Activated CD8-positive, alpha-beta T cell treated with anti-CD3 and anti-CD28 coated beads for 36 hours (primary cell): ENCODE measurements at places on chromosomes 2 and 18.
A peak's percentile ranks its signal among the peaks of the same experiment; 100 is the strongest.

DNA sequence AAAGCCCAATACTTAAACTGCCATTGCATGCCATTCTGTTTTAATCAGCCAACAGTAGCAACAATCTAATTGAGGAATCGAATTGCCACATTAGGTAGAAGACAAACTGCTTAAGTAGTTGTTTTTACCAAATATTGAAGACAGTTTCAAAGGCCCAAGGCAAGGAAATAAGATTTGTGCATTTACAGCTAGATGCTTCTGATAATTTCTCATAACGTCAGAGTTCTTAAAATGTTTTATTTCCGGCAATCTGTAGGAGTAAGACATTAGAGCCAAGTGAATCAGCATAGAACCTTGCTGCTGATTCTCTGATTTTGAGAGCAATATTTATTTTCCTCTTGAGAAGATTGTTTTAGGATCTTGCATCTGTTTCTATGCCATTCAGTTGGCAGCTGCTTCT lies 174.3 kb downstream of the RBM43 start:
- no peak overlapping the region for H3K4me3 ChIP-seq
- no peak for DNase-seq
- no peak overlapping the region for H3K27ac ChIP-seq
- peaks cover 11% of the 10 kb centered on the region for H3K27me3 ChIP-seq
- no peaks in the 10 kb centered on the region for H3K36me3 ChIP-seq

- peaks cover 57% of the 10 kb centered on the region for H3K36me3 ChIP-seq
- H3K4me3 ChIP-seq, result no peak overlapping the region
- peak overlapping the region; percentile 62 for H3K27ac ChIP-seq
- H3K4me1 ChIP-seq, result peaks cover 55% of the 10 kb centered on the region
These were observed 34.7 kb downstream of the NOL10 start for GRCh38 chr2:10655074-10655473.

GRCh38 chr18:58501066-58501896 lies 127.6 kb downstream of the ALPK2 start:
- H3K27ac ChIP-seq, result no peak overlapping the region
- peaks cover 2% of the 10 kb centered on the region for H3K27me3 ChIP-seq
- DNase-seq, result no peak
- H3K36me3 ChIP-seq, result no peaks in the 10 kb centered on the region
- H3K4me3 ChIP-seq, result no peak overlapping the region

DNA sequence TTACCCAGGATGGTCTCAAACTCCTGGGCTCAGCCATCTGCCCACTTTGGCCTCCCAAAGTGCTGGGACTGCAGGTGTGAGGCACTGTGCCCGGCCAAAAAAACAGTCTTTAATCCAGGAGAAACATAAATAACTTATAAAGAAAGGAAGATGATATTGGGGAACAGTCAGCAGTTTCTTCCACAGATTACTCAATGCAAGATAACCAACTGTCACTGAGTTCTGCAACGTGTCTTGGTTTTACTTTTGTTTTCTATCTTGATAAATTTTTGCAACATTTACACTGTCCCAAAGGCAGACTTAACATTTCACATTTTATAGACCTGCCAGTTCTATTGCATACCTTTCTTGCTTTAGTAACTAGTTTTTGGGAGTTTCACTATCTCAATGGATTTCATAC lies 71.1 kb downstream of the ANKRD44 start:
- DNase-seq, result no peak
- H3K4me3 ChIP-seq, result peak overlapping the region; percentile 75
- H3K4me1 ChIP-seq, result peaks cover 84% of the 10 kb centered on the region
- peak overlapping the region; percentile 91 for H3K27ac ChIP-seq
- H3K36me3 ChIP-seq, result peaks cover 27% of the 10 kb centered on the region

DNA sequence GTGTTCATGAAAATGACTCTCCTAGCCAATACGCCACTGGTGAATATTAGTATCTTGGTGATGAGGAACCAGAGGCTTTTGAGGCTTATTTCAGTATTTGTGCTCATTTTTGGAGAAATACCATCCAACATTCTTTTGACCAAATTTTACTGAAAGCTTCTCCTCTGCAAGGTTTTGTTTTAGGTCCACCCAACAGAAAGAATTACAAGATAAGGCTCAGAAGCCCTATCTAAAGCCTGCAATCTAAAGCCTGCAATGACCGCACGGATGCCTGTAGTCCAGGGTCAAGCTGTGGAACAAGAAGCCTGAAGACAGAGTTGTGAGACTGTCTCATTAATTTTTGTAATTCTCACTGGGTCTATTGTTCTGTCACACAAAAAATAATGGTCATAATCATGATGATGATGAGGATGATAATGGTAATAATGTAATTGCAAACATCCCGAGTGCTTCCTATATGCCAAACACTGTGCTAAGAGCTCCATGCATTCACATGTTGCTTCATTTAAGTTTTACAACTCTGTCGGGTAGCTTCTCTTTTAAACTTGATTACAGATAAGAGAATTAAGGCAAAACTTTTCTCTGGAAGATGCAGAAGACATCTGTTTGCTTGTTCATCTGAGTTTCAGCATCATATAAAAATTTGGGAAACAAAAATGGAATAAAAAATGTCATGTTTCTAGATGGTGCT lies 33.2 kb upstream of the NCOA1 start:
- peaks cover 8% of the 10 kb centered on the region for H3K4me1 ChIP-seq
- no peak overlapping the region for H3K4me3 ChIP-seq
- no peaks in the 10 kb centered on the region for H3K27me3 ChIP-seq

DNA sequence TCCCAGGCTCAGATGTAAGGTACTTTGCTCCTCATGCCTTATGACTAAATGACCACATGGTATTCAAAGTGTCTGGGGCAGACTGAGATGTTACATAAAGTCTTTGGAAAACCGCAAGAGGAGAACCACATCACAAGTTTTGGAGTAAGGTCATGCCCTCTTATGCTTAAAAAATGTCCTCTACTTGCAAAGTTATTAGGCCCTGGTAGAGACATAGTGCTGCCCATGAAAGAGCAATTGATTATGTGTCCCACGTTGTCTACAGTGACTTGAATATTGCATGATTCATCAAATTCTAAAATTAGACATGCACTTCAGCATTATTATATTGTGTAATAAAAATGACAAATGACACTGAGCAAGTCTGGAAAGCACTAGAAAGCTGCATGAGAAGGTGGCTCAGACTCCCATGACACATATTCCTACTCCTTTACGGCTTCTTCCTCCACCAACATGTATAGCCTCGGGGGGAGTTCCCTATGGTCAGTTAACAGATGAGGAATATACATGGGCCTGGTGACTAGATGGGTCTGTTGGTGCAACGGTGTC lies 602.6 kb upstream of the VRK2 start:
- H3K27ac ChIP-seq, result no peak overlapping the region
- no peak for DNase-seq
- H3K4me1 ChIP-seq, result no peaks in the 10 kb centered on the region
- no peak overlapping the region for H3K4me3 ChIP-seq
- no peaks in the 10 kb centered on the region for H3K36me3 ChIP-seq

GRCh38 chr2:192828947-192829346 lies 634.2 kb upstream of the TMEFF2 start:
- no peaks in the 10 kb centered on the region for H3K4me1 ChIP-seq
- no peaks in the 10 kb centered on the region for H3K36me3 ChIP-seq
- no peaks in the 10 kb centered on the region for H3K27me3 ChIP-seq
- no peak overlapping the region for H3K27ac ChIP-seq

DNA sequence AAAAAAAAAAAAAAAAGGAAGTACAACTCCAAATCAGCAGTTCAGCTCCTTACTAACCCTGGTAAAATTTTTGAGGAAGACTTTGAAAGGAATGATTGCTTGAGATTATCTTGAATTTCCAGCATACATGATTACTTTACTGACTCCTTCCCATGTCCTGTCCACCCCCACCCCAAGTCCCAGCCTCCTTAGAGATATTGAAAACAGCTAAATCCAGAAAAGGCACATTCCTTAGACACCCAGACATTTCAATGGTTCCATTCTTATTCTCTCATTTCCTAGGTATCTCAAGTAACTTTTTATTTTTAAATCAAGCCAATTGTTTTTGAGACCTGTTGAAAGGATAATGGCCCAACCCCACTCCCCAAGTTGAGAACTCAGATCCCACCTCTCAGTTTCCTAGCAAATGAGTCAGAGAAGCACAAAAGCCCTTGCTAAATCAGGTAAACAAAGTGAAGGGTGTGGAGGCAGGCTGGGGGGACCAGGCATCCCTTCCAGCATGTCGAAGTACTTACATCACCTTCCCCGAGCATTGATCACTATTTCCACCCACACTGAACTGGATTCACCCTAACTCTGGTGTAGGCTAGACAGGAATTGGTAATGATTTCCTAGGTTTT lies 95.4 kb upstream of the FZD7 start:
- H3K4me1 ChIP-seq, result no peaks in the 10 kb centered on the region
- peaks cover 11% of the 10 kb centered on the region for H3K27me3 ChIP-seq
- no peaks in the 10 kb centered on the region for H3K36me3 ChIP-seq
- no peak overlapping the region for H3K4me3 ChIP-seq
- no peak for DNase-seq
- H3K27ac ChIP-seq, result no peak overlapping the region

GRCh38 chr18:61690418-61691138 lies 202.2 kb downstream of the RNF152 start:
- peaks cover 7% of the 10 kb centered on the region for H3K27me3 ChIP-seq
- no peak overlapping the region for H3K27ac ChIP-seq
- H3K36me3 ChIP-seq, result no peaks in the 10 kb centered on the region
- no peak for DNase-seq

- no peak overlapping the region for H3K27ac ChIP-seq
- no peaks in the 10 kb centered on the region for H3K27me3 ChIP-seq
- H3K36me3 ChIP-seq, result no peaks in the 10 kb centered on the region
- DNase-seq, result no peak
These were observed 293.2 kb upstream of the DCC start for GRCh38 chr18:52046842-52047241.

DNA sequence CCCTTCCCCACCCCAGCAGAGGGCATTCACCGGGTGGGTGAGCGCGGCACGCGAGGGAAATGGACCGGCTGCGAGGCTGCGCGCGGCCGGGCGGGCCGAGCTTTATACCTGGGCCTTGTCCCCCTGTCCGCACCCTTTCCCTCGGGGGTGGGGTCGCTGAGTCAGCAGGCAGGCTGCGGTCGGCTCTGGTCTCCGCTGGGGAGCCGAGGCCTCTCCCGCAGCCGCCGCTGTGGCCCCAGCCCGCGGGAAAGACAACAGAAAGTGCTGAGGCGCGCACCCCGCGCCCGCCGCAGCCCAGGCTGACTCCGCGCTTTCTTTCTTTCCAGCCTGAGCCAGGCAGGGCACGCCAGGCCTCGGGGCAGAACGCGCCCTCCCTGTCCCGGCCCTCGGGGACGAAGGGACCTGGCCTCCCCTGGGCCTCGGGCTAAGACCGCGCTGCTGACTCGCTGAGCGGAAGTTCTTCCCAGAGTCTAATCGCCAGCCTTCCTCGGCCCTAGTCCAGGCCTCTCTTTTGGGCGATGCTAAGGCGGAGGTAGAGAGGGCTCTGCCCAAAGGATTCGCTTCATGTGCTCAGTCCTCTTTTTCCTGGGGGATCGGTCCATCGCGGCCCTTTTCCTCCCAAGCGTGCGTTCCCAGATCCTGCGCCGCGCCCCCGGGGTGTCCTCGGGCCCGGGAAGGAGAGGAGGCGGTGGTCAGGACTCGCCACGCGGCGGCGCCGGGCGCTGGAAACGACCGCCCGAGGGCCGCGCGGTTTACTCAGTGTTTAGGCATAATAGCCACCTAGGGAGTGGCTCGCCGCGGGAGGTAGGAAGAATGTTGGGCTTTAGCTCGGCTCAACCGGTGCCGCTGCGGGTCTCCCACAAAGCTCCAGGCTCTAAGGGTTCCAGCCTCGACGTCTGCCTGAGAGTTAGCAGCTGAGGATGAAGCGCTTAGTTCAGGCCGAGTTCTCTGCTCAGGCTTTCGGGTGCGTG lies at the start of gene CRYBA2:
Gene CRYBA2 (minus strand): TSS at position 78 of the 971 bp plus-strand sequence. CDS start 246 bp downstream, outside the sequence.
- no peak within 1 kb of the TSS for H3K27ac ChIP-seq
- peaks cover 4% of the 10 kb centered on the region for H3K4me1 ChIP-seq
- H3K36me3 ChIP-seq, result no peaks in the 10 kb centered on the region
- no peak for DNase-seq
- no peak within 1 kb of the TSS for H3K4me3 ChIP-seq
- H3K27me3 ChIP-seq, result peaks cover 82% of the 10 kb centered on the region

DNA sequence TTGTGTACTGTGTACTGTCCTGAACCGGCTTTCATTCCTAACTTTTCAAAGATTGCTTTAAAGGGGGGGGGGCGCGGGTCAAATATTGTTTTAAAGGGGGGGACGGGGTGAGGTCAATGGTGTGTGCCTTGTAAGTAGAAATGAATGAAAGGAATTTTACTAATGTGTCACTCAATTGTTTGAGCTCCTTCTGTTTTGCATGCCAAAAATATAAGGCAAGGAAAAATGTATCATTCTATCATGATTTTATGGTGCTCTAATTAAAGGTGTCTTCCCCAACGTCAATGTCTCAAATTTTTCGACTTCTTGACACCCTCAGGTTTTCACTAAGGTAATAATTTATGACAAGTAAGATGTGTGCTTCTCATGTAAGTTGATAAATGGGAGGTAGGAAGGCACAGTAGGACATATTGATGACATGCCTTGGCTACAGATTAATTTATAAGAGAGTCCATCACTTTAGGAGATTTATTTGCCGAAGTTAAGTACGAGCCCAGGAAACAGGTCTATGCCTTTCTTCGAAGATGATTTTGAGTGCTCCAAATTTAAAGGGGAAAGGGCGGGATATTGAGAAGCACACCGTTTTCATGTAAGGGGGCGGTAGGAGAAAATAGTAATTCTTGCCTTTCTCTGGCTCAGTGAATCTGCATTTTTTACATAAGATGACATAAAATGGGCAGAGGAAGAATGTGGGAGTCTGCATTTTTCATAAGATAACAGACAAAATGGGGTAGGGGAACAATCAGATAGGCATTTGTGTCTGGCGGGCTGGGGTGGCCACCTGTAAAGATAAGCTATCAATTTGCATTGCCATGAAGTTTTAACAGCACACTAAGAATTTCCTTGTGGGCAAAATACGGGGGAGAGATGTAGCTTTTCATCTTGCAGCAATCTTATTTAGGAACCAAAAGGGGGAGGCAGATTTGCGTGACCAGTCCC lies 1.2 kb upstream of the TRAPPC8 start:
- H3K36me3 ChIP-seq, result peaks cover 4% of the 10 kb centered on the region
- peaks cover 28% of the 10 kb centered on the region for H3K4me1 ChIP-seq
- H3K4me3 ChIP-seq, result peak overlapping the region; percentile 100

DNA sequence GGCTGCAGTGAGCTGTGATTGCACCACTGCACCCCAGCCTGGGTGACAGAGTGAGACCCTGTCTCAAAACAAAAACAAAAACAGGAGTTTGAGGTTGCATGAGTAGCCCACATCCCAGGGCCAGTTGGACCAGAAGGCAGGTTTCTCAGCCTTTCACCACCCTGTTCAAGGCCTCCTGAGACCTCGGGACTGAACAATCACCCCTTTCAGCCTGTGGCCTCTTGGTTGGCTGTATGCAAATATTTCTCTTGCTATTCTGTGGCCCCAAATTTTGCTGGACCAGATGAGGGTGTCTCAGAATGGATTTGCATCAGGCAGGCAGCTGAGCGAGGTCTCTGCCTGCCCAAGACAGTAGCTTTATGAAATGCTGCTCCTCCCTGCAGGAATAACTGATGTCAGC lies 56.9 kb downstream of the DPYSL5 start:
- H3K27me3 ChIP-seq, result peaks cover 5% of the 10 kb centered on the region
- no peaks in the 10 kb centered on the region for H3K4me1 ChIP-seq
- DNase-seq, result no peak
- no peaks in the 10 kb centered on the region for H3K36me3 ChIP-seq
- H3K4me3 ChIP-seq, result no peak overlapping the region

GRCh38 chr2:112622528-112622849 lies 23.2 kb upstream of the SLC20A1 start:
- no peak for DNase-seq
- no peak overlapping the region for H3K4me3 ChIP-seq
- H3K27ac ChIP-seq, result no peak overlapping the region
